ENCODE measurements at places on chromosomes 3 and 15.

DNA sequence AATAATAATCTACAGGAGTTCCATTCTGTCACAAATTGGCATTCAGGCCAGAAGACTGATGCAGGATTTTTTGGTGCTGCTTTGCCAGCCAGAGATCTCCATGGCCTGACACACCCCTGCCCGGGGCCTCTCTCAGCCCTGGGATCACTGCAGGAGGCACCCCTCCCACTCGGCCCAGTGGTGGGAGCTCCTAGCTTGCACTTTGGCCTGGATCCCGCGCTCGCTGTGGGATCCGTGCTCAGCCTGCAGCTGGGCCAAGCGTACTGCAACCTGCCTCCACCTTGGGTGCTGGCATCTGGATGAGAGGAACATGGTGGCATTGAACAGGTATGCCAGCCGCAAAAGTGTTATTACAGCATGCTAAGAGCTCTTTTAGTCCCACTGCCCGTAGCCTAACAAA lies 656.7 kb upstream of the CCDC54 start:
- DNase-seq = no peak

DNA sequence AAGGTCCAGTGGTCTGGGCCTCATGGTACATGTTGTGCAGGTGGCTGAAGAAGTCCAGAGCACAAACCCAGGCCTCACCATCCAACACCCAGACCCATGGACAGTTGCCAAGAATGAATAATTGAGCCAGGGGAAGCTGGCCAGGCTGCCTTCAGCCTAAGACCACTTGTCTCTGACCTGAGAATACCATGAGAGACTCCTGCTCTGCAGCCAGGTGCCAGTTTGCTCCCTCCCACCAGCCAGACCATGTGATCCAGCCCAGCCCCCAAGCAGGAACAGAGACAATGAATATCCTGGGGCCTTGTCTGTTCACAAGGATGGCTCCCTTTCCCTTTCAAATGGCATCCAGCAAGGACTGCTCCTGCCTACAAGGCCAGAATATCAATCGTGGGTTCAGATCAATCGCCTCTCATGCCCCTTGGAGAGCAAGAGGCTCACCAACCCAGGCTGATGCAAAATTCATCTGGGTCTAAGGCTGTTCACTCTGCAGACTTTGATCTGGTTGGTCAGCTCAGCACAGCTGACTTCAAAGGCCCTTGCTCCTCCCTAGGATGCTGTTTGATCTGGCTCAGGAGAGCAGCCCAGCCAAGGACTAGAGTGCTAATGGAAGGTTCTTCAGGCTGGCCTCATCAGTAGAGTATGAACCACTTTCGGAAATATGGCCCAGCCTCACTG lies 13.4 kb downstream of the TRAIP start:
- DNase-seq = no peak

- DNase-seq = no peak
Observed at GRCh38 chr3:153679714-153680113, 441.5 kb upstream of the ARHGEF26 start.

- DNase-seq = no peak
Observed at GRCh38 chr15:56244038-56244810, 545 bp upstream of the RFX7 start.

- peak; percentile 42 for DNase-seq
Observed at GRCh38 chr15:75335705-75336355, at the start of gene COMMD4. Gene COMMD4, plus strand, starts transcription at chr15:75336063. Its CDS starts 27 bp downstream, at chr15:75336090.

GRCh38 chr15:81939604-81940440 lies 106.0 kb downstream of the MEX3B start:
- no peak for DNase-seq

DNA sequence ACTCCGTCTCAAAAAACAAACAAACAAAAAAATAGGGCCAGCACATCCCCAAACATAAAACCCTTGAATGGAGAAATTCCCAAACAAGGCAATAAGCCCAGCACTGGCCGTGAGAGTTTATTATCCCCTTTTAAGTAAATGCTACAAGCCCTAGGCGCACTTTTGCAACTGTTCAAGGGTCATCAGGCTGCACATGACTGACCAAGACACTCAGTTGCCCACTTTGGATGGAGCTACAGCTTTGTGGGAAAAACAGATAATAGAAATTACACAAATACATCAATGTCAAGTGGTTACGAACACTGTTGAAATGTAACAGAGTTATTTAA lies 33.7 kb upstream of the ZNF445 start:
- no peak for DNase-seq

- no peak for DNase-seq
Observed at GRCh38 chr3:197168606-197169005, 129.8 kb downstream of the DLG1 start.

GRCh38 chr3:146783446-146783845 lies 178.3 kb upstream of the PLSCR5 start:
- no peak for DNase-seq

GRCh38 chr3:32888739-32889138 lies 62.7 kb upstream of the CCR4 start:
- no peak for DNase-seq

DNA sequence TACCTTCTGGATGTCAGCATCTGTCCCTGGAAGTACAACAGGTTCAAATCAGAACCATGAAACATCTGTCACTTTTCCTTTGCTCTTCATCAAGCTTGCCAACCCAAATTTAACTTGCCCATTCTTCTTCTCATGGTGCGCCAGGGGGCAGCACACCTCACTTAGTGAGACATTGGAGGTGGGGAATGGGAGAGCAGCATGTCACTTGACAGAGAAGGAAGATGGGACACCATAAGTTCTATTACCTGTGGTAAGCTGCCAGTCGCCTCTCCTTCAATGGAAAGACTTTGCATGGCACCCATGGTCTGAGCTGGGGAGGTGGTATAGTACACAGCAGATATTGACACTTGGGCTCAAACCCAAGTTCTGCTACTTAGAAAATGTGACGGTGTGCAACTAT lies 2.9 kb downstream of the SCN5A start:
- DNase-seq = no peak

DNA sequence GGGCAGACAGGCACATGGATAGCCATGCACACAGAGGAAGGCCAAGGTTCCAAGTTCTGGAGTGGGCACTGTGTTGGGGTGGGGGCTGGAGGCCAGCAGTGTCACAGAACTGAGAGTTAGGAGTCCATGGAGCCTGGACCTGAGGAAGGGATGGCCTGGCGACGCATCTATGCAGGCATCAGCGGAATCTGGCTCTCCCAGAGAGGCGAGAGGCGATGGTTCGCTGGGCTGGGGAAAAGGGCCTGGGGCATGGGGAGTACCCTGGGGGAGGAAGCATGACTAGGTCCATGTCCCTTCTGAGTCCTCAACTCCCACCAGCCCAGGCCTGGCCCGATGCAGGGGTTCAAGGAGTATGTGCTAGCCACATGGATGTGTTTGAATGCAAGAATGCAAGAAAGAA lies 192.8 kb upstream of the LINGO1 start:
- DNase-seq = no peak

GRCh38 chr15:67105065-67105951 lies 39.9 kb downstream of the SMAD3 start:
- DNase-seq = no peak

DNA sequence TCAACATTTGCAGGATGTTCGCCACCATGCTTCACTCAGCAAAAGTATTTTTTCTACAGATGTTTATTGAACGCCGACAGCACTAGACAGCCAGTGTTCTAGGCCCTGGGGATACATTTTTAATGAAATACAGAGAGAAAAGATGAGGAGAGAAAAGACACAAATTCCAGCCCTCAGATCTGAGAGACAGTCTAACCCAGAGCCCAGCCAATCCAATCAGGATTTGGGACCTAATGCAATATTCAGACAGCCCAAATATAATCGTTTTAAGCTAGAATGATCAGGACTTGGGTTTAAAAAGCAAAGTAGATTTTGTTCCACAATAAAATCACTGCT lies 174.8 kb downstream of the SLCO3A1 start:
- DNase-seq = no peak

- DNase-seq = no peak
Observed at GRCh38 chr15:24734396-24734795, 58.8 kb downstream of the NPAP1 start.

DNA sequence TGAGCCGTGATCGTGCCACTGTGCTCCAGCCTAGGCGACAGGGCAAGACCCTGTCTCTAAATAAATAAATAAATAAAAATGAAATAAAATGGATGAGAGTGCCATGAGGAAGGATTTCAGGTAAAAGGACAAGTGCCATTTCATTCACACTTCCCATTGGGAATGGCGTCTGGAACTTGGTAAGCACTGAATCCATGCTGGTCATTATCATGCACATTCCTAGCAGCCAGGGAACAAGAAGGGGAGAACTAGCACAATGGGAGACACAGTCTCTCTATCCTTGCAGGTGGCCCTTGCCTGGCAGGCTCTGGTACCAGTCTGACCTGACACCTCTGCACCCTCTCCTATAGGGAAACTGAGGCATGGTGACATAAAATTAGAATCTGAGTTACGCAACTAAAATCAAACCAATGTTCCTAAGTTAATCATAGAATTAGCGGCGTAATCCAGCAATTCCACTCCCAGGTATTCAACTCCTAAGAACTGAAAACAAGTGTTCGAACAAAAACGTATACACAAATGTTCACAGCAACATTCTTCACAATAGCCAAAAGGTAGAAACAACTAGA lies 70.8 kb upstream of the MFGE8 start:
- no peak for DNase-seq

DNA sequence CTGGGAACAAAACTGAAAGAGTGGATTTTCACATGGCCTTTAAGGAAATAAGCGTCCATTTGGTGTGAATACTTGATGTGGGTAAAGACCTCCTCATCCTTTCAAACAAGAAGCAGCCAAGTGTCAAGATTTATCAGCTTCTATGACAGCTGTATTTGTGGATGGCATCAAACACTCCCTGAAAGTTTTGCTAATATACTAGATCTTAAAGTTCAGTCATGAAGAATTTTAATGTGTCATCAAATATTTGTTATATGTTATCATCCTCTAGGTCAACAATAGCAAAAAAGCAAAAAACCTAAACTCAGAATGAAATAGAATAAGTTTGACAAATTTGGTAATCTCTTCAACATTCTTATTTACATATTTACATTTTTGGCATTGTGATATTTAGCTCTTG lies 29.1 kb upstream of the LYSMD4 start:
- no peak for DNase-seq

- DNase-seq = no peak
Observed at GRCh38 chr3:43949594-43949993, 258.9 kb downstream of the ABHD5 start.

DNA sequence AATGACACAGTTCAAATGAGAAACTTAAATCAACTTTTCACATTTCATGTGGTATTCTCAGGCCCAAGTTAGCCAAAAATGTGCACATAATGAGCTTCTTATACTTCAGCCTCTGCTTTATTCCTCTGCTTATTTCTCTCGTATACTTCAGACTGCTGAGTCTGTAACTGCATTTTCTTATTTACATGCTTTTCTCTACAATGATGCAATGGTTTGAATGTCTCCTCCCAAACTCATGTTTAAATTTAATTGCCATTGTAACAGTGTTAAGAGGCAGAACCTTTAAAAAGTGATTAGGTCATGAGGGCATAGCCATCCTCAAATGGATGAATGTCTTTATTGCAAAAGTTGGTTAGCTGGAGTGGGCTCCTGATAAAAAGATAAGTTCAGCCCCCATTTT lies 184.2 kb downstream of the SUCLG2 start:
- DNase-seq = no peak

- DNase-seq = no peak
Observed at GRCh38 chr15:70086636-70087035, 11.1 kb downstream of the TLE3 start.

DNA sequence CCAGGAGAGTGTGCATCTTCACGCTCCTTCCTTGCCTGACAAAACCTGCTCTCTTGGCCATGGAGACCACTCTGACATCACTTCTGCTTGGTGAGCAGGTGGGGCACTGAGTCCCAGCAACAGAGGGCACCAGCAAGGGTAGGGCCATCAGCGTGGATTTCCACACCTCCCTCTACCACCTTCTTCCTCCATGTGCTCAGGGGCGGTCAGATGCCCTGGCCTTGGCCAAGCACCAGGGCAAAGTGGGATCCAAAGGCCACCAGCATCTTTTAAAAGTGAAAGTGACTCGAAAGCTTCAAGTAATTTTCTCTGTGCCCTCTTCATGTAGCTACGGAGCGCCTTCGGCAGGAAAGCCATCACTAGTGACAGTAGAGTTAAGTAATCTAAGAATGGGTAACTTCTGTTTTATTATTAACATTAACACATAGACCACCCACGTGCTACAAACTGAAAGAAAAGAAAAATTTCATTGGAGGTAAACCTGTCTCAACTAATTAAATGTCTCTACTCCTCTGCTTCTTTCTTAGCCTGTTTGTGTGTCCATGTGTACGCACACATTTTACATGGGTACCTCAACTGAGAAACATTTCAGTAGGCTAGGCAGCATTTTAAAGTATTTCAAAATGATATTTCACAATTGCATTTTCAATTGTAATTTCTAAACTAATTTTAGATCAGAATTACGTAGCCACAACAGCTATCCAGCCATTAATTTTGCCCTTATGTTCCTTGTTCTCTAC lies 57.9 kb downstream of the CHSY1 start:
- DNase-seq = no peak

- DNase-seq = no peak
Observed at GRCh38 chr3:175573226-175573625, 714.1 kb downstream of the NAALADL2 start.

DNA sequence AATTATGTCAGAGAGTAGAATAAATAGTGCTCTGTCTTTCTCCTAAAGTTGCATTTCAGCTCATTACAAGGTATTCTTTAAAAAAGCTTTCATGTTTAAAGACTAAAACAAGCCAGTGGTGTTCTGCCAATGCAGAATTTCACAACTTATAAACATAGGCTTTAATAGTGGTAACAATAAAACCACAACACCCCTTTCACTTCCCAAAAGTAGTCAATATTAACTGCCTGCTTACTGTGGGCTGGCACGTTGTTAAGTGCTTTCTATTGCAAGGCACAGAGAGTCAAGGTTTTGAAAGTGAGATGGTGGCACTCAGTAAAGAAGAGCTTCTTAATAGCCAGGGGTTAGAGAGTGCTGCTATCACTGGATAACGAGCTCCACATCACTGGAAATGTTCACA lies 8.4 kb upstream of the RTP1 start:
- no peak for DNase-seq

DNA sequence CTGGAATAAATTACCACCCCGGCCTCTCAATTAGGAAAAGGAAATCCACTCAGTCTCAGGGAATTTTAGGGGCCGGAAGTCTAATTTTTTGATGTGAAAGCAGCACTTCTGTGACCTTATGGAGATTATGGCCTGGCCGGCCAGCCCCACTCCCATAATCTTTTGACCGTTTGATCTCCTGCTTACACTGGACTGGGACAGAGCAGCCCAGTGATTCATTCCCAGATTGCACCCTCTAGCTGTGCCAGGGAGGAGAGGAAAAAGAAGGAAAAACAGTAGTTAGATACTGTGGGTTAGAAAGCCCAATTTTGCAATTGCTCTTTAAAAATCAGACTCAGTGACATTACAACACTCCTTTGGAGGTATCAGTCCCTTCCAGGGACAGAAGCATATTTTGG lies 32.4 kb downstream of the GJD2 start:
- DNase-seq = no peak
